ENCODE measurements at places on chromosomes 3 and 15. TPM values are rescaled to one million over a fixed set of nuclear protein-coding genes. Genes with fewer than 3 reads are reported as not detected.

- H3K36me3 ChIP-seq: no peaks in the 10 kb centered on the region
- no peaks in the 10 kb centered on the region for H3K27me3 ChIP-seq
- no peak overlapping the region for H3K27ac ChIP-seq
- H3K4me3 ChIP-seq: no peak overlapping the region
- DNase-seq: no peak
Observed at GRCh38 chr3:1943395-1944118, 155.1 kb upstream of the CNTN4 start.

Gene CTXN2
- 0.27 TPM for total RNA-seq

Gene ZNF860
- 0.81 TPM for total RNA-seq

DNA sequence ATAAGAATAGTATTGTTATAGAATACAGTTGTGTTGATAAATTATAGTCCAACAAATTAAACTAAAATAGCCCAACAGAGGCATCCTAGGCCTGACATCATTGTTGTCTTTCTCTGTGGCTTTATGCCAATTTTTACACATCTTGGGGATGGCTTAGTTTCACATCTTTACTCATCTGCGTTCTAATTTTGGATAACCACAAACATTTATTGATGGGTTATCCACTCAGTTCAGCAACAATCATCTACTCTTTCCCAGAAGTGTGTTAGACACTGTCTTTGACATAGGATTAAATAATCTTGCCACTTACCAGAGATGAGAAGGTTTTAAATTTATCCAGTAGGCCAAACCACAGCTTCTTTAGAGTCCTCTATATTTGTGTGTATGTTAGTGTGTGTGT, 120.8 kb upstream of the PHLDB2 start:
- no peak for DNase-seq
- peaks cover 46% of the 10 kb centered on the region for H3K4me1 ChIP-seq
- peak overlapping the region; percentile 80 for H3K27ac ChIP-seq
- H3K36me3 ChIP-seq: no peaks in the 10 kb centered on the region
- H3K27me3 ChIP-seq: no peaks in the 10 kb centered on the region
- no peak overlapping the region for H3K4me3 ChIP-seq

GRCh38 chr3:99570061-99570460, 68.3 kb upstream of the COL8A1 start:
- H3K27me3 ChIP-seq: no peaks in the 10 kb centered on the region
- no peaks in the 10 kb centered on the region for H3K36me3 ChIP-seq
- no peak for DNase-seq

Gene SNX33
- 25.8 TPM for total RNA-seq

Gene AADAC
- not detected for total RNA-seq

Data from sigmoid colon (tissue), 7 donors.